ENCODE measurements at places on chromosomes 12 and 14. TPM values are rescaled to one million over a fixed set of nuclear protein-coding genes. Genes with fewer than 3 reads are reported as not detected.

Gene CNOT2
- 187 TPM for total RNA-seq

Gene KCNH5
- not detected for total RNA-seq

Gene ANO4
- total RNA-seq, result 0.13 TPM

Gene MSRB3
- 42.1 TPM for total RNA-seq

Gene SPTSSA
- 19.3 TPM for total RNA-seq

Data from pulmonary artery endothelial cell (primary cell).